Gastroesophageal sphincter (tissue), 4 donors: ENCODE measurements at places on chromosomes 5 and 9. TPM values are rescaled to one million over a fixed set of nuclear protein-coding genes. Genes with fewer than 3 reads are reported as not detected.
A peak's percentile ranks its signal among the peaks of the same experiment; 100 is the strongest.

DNA sequence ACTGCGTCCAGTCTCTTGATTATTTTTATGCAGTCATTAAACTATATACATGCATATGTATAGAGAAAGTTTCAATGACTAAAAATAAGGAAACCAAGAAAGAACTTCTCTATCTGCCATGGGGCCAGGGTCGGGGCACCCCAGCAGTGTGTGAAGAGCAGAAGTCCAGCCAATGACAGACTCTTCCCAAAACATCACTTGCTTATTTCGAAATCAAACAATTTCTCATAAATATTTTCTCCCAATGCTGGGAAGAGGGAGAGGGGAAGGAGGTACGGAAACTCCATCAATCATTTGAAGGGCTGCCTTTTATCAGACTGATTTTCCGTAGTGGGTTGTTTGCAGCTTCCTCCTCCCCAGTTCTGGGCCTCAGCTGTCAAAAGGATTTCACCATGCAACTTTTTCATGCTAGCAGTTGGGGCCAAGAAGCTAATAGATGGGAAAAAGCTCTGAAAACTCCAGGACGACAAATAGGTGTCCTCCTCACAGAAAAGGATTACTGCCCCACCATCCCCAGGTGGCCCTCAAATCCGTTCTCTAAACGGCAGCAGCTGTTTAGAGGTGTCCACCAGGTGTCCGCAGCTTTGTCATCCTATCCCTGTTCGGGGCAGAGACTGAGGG, 617 bp upstream of the FPGS start:
- ATAC-seq, result peak; percentile 50

C1QTNF3 gene
- 14.9 TPM for total RNA-seq

DNA sequence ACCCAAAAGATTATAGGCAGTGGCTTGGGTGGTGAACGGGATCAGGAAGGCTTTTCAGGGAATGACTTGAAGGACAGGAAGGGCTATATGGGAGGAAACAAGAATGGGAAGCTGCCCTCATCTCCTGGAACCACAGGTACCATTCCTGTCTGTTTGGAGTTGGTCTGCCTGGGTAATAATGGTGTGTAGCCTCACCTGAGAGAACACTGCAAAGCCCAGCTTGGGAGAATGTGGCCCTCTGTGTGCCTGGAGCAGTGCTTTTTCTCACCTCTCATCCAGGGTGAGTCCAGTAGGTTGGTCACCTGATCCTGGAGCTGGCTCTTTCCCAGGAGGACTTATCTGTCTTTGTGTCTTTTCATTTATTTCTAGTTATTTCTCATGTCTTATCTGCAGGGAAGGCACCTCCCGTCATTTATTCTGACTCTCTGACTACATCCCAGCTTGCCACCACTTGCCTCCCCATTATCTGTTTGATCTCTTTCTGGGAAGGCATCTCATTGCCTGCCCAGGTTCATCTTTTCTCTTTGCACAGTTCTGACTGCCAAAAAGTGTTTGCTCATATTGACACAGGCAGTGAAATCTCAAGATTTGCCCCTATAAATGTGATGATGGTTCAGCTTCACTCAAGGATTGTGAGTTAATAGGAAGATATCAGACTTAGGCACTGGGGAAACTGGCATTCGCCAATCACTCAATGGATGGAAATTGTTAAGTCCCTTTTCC, 22.5 kb upstream of the OR2S2 start:
- ATAC-seq, result no peak

CBY3 gene
- not detected for total RNA-seq

DNA sequence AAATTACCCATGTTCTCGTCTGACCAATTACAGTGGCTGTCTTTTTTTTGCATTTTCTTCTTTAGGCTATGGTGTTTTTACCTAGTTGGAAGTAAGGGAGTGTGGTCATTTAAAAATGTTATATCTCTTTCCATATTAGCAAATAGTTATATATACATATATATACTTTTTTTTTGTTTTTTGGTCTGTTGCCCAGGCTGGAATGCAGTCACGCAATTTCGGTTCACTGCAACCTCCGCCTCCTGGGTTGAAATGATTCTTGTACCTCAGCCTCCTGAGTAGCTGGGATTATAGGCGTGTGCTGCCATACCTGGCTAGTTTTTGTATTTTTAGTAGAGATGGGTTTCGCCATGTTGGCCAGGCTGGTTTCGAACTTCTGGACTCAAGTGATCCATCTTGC, 12.3 kb downstream of the MARCHF6 start:
- ATAC-seq, result no peak

DNA sequence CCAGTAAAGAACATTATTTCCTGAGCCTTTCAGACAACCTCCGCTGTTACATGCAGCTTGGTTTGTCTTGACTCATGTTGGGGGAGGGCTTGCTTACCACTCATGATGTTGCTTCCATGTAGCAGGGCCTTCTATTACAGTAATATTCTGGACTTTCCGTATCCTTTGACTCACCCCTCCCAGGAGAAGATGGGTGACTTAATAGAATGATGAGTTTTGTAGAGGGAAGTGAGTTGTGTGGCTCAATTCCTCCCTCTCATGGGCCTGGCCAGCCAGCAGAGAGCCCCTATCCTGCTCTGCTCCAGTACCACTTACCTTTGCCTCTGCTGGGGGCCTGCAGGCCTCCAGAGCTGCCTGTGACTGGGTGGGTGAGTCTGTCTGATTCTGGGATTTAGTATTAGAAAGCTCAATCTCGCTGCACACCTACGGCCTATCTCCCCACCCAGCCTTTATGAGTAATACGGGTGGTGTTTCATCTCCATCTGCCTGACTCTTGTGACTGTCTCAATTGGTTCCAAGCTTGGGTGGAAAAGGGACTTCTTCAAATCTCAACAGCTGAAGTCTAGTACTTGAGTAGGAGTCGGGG, 52.6 kb upstream of the KLF9 start:
- ATAC-seq, result peak; percentile 69
